ENCODE measurements at places on chromosomes 13 and 19.

- DNase-seq, result peak; percentile 41
Measured at GRCh38 chr13:44191504-44192171, 182.0 kb upstream of the SERP2 start.

GRCh38 chr19:44811122-44811419, 2.2 kb downstream of the BCAM start:
- no peak for DNase-seq

DNA sequence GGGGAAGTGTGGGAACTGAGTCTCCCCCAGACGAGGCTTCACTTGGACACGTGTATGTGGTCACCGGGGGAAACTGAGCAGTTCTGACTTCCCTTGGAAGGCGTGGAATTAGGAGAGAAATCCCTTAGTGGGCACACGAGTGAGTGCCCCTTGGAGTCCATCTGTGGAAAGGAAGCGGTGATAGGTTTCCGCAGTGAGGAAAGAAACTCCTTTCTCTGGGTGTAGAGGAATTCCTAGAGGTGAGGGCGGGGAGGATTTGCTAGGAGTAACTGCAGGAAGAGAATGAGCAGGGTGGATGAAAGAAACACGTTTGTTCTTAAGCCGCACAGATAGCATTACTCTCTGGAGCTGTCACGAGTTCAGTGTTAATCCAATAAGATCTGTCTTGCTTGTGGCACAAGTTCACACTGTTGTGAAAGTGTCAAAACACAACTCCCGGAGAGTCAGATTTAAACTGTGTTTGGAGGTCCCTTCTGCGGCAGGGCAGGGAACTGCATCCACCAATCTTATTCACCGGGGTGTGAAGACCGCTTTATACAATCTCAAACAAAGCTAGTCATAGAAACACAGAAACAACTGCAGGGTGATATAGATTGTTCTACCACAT, 1.2 kb downstream of the KL start:
- DNase-seq, result no peak

DNA sequence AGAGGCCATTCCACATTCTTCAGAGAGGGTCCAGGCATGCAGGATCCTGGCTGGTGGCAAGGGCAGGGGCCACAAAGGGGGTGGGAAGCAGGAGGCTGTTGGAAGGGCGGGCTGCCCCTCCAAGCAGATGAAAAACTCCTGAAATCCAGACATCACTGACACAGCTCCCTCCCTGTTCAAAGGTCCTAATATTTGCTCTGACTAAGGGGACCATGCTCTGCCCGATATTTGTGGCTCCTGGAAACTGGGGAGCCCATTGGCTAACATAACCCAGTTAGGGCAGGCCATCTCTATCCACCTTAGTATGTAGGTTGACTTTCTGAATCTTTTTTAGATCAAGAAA, 3.3 kb upstream of the CDX2 start:
- DNase-seq, result no peak

DNA sequence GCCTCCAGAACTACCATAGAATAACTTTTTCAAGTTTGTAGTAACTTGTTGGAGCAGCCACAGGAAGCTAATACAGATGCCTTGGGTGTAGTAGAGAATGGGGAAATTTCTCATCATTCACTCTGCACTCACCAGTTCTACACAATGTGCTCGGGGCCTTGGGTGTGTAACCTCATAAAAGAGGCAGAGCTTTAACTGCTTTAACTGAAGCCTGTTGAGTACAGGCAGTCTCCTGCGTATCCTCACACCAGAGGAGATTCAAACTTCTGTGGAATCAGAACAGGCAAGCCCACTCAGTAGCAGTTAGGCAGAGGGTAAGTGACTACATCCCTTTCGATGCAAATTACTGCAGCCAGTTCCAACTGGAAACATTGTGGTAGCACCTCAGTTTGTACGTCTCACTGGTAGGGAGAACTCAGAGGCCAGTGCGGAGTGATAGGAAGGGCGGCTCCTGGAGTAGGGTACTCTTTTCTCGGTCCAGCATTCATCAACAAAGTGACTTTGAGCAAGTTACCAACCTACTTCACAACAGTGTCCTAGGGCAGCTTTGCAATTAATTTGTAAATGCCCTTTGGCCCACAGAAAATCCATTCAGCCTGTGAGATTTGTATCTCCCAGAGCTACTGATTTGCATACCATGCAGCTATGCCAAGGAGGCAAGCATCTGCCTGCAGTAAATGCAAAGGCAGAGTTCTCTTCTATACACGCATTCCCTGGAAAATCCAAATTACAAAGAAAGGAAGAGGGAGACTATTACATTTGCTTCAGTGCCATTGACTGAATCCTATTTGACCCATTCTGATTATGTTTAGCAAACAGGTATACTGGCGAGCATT, 904.3 kb downstream of the DIAPH3 start:
- DNase-seq, result no peak

DNA sequence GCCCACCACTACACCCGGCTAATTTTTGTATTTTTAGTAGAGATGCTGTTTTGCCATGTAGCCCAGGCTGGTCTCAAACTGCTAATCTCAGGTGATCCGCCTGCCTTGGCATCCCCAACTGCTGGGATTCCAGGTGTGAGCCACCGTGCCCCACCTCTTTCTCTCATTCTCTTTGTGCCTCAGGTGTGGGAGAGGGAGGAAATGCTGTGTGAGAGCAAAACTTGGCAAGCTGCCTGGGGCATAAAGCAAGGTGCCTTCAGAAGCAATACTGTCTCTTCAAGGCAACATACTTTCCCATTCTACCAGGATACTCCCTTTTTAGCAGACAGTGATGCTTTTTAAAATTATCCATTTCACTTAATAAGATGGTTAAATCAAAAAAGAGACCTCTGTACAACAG, 53.2 kb upstream of the RFC3 start:
- peak; percentile 18 for DNase-seq

DNA sequence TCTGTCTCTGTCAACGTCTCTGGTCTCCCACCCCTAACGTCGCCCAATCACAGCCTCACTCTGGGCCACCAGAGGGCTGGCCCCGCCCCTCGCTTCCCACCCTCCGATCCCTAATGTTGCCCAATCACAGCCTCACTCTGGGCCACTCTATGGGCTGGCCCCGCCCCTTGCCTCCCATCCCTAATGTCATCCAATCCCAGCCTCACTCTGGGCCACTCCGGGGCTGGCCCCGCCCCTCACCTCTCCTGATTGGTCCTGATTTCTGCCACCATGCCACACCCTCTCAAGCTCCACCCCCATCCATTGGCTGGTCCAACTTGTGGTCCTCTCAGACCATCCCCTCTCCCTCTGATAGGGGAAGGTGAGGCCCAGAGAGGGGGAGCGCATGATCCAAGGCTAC, 24.9 kb downstream of the CELF5 start:
- peak; percentile 22 for DNase-seq

- peak; percentile 3 for DNase-seq
Measured at GRCh38 chr13:50948601-50949000, 39.0 kb downstream of the RNASEH2B start.

DNA sequence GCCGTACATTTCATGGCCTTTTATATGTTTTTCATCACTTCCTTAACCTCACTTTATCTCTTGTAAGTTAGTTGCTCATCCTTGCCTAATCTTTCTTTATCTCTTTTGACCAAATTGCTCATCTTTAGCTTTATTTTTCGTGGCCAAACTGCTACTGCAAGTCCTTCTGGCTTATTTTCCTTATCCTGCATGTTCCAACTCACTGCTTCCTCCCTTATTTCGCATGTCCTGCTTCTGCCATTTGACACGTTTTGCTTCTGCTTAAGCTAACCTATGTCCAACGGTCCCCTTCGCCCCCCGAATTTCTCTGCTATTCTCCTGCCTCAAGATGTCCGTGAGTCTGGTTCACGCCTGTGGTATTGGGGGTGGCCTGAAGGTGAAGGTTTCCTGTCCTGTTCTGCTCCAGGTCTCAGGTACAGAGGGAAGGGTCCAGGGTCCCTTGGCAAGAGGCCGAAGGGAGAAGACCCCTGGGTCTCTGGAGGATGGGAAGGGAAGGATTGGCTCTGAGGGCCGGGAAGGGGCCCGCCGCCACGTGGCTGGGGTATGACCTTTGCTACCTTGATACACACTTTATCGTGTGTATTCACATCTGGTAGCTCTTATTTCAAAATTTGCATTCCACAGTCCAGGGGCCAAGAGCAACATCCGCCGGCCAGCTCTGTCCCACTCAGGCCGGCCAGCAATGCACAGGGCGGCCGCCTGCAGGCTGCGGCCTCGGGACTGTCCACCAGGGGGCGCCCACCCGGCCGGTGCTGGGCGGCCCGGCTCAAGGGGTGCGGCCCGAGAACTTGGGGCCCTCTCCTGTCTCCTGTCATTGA, 2.9 kb upstream of the C19orf85 start:
- peak; percentile 68 for DNase-seq

DNA sequence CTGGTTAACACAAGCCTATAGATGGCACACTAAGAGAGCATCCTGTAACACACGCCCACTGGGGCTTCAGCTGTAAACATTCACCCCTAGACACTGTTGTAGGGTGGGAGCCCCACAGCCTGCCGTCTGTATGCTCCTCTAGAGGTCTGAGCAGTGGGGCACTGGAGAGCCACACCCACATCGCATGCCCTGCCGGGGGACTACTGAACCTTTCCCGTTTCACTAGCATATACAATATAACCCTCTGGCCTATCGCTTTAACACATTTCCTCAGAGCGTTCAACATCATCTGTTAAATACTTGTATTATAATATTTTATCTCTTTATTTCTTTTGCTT, 73.4 kb downstream of the PCDH9 start:
- DNase-seq, result no peak

DNA sequence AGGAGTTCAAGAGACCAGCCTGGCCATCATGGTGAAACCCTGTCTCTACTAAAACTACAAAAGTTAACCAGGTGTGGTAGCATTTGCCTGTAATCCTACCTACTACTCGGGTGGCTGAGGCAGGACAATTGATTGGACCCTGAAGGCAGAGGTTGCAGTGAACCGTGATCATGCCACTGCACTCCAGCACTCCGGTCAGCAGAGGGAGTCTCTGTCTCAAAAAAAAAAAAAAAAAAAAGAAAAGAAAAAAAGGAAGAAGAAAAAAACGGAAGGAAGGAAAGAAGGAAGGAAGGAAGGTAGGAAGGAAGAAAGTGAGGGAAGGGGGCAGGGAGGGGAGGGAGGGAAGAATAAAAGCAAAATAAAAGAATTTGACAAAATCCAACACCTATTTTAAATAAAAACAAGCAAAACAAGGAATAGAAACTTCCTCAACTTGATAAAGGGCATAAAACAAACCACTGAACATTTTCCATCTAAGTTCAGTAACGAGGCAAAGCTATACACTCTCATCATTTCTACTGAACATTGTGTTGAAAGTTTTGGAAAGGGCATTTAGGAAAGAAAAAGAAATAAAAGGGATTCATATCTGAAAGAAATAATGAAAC, 411.6 kb upstream of the SLITRK5 start:
- peak; percentile 29 for DNase-seq

DNA sequence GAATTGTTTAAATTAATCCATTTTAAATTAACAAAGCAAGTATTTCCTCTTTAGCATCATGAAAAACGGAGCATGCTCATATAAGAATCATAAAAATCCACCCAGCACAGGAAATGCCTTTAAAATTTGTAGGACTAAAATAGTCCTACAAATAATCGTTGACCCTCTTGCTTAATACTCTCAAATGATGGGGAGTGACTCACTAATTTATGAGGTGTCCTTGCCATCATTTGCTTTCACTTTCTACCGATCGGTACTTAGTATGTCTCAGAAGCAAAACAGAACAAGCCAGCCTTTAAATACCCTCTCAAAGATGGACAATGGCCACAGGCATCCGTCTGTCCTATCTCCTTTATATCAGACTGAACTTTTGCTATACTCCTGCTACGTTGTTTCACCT, 97.2 kb downstream of the SUCLA2 start:
- peak; percentile 26 for DNase-seq

- DNase-seq, result peak; percentile 11
Measured at GRCh38 chr13:76425935-76426334, 460.3 kb downstream of the KCTD12 start.

- DNase-seq, result no peak
Measured at GRCh38 chr13:28495538-28496187, 735 bp upstream of the FLT1 start.

- no peak for DNase-seq
Measured at GRCh38 chr19:56740501-56740900, 68.9 kb upstream of the ZNF835 start.

DNA sequence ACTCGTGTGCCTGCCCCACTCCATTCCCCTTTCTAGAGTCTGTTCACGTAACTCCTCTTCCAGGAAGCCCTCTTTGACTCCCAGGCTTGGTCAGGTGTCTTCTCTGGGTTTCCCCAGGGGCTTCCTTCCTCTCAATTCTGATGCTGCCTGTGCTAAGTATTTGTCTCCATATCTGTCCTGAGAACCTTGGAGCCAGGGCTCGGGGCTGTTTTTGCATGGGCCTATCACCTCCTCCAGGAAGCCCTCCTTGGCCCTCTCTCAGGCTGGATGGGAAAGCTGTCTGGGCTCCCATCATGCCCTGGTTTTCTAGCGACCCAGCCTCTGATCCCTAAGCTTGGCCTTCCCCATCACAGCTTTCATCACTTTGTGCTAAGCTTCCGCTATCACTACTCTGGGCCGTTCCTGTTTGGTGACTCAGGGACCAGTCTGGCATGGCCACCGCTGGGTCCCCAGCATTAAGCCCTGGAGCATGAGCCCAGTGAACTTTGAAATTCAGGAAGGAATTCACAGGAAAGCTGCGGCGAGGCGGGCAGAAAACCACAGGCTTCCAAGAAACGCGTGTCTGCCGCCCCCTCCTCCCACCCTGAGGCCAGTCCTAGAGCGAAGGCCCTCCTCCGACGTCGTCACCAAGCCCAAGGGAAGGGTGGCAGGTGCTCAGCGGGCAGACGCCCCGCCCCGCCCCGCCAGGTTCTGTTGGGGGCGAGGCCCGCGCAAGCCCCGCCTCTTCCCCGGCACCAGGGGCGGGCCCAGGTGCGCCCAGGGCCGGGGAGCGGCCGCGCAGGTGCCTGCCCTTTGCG, 486 bp upstream of the SPINT2 start:
- DNase-seq, result peak; percentile 90

GRCh38 chr19:46866407-46867136, 5.8 kb downstream of the ARHGAP35 start:
- peak; percentile 84 for DNase-seq

DNA sequence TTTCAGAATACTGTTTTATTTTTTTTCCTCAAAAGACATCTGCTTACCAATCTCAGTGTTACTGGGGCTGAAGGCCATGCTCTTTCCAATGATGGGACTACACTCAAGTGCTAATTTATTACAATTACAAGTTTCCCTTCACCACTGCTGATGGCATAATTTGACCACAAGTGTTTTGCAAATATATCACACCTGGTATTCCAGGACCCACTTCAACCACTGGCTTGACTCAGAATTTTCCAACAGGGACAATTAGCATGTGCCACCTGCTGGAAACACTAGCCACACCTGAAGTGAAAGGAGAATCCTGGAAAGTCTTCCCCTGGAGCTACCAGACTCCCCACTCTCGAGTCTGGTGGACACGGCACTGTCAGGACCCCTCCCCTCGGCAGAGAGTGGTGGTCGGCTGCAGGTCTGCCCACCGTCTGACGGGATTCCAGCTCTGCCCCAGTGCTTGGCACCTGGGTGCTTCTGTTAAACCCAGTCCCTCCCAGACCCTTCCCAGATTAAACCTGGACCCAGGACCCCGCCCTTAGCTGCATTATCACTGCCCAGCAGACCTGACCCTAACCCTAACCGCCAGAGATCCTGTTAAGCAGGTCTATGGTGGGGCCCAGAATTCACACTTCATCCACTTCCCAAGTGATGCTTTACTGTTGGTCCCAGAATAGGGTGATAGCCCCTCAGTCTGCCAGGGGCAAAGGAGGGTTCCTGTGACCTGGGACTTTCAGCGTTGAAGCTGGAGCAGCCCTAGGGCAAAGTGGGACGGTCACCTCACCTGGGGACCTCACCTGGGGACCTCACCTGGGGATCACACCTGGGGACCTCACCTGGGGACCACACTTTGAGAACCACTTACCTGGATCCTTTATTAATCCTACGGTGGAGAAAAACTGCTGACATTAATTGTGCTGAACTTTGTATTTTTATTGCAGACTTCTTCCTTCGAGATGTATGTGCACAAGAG, 17.6 kb upstream of the RASA3 start:
- DNase-seq, result no peak

Measured in PC-3 (cell line).